ENCODE measurements at places on chromosomes 16 and 17.

- DNase-seq: no peak
These were observed 96.9 kb downstream of the HS3ST4 start for GRCh38 chr16:25788637-25789036.

GRCh38 chr17:2947588-2947950 is 115.8 kb downstream of the OR1D5 start:
- no peak for DNase-seq

GRCh38 chr17:38536661-38537060 is 69.1 kb downstream of the SRCIN1 start:
- DNase-seq: no peak

GRCh38 chr16:7037495-7037894 is 295.1 kb upstream of the RBFOX1 start:
- no peak for DNase-seq

DNA sequence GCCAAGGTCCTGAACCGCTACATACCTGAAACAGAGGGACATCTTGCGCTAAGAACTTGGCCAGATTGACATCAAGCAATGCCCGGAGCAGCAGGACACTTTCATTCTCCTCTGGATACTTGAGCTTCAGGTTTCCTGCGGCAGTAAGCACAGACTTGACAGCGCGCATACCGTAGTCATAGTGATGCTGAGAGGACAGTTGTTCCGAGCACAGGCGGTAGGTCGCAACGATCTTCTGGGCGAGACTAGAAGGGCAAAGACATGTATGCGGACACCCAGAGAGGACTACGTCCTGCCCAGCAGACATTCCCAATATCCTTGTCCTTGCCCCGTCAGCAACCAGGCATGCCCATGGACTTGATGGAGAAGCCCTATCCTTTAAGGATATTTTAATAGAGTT is 112.9 kb downstream of the DNAH3 start:
- DNase-seq: no peak

DNA sequence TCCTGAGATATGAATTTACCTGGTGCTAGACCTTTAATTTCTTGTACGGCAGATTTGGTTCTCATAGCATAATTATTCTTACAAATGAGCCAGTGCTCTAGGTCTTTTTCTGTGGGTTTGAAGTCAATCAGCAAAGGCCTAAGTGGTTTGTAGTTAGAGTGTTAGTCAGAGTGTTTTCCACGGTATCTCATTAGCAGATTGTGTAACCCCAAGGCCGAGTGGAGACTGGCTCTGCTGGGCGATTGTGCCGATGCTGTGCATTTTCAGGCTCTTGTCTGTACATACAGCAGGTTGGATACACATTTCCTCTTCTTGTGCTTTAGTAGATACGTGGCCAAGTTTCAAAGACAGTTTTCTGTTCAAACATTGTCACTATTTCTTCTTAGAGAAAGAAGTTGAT is 78.6 kb upstream of the CA10 start:
- DNase-seq: no peak

DNA sequence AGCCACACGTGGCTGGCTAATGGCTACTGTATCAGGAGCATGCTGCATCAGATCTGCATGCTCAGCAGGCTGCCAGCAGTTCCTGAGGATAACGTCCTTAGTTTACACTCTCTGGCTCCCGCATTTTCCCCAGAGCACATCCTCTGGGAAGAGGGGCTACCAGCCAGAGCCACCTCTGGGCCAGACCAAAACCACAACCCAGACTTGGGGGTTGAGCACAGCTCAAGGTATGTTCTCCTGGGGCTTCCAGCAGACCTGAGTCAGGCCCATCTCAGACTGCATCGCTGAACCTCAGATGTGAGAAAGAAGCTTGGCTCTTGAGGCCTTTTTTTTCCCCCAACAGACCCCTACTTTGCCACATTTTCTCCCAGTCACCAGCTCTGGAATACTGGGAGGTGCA is 23.7 kb upstream of the WSCD1 start:
- no peak for DNase-seq

DNA sequence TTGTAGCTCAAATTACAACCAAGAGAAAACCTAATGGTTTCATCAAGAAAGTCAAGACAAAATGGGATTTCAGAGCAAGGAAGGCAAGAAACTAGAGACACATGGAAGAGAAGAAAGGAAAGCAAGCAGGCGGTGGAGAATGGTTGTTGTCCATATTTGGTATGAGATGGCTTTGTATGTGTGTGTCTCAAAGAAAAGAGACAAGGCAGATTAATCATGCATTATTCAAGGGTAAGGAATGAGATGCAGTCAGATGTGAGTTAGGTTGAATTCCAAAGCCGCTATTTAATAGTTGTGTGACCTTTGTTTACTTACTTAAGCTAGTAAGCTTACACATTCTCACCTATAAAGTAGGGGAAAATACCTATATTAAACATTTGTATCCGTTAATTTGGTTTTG is 1029.6 kb downstream of the CDH11 start:
- DNase-seq: no peak
